ENCODE measurements at places on chromosomes 2 and 18.

- no peak for DNase-seq
Observed at GRCh38 chr18:45678850-45679249, 45.1 kb upstream of the SLC14A1 start.

GRCh38 chr2:157743051-157743450 is 114.4 kb upstream of the ACVR1C start:
- no peak for DNase-seq

DNA sequence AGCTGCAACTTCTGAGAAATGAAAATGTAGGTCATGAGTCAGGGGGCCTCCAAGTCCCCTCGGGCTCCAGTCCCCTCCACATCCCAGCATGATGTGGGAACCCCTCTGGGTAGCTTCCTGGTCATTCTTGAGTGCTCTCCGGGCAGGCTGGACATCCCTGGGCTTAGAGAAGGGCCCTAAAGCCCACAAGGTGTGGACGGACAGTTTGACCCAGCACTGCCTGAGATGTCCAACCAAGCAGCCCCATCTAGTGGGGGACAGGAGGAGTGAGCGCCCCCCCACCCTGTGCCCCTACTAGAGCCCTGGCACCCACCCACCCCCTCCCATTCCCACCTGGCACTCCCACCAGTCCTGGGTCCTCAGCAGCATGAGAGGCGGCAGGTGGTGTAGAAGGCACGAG is 46.0 kb downstream of the CYP27C1 start:
- no peak for DNase-seq

DNA sequence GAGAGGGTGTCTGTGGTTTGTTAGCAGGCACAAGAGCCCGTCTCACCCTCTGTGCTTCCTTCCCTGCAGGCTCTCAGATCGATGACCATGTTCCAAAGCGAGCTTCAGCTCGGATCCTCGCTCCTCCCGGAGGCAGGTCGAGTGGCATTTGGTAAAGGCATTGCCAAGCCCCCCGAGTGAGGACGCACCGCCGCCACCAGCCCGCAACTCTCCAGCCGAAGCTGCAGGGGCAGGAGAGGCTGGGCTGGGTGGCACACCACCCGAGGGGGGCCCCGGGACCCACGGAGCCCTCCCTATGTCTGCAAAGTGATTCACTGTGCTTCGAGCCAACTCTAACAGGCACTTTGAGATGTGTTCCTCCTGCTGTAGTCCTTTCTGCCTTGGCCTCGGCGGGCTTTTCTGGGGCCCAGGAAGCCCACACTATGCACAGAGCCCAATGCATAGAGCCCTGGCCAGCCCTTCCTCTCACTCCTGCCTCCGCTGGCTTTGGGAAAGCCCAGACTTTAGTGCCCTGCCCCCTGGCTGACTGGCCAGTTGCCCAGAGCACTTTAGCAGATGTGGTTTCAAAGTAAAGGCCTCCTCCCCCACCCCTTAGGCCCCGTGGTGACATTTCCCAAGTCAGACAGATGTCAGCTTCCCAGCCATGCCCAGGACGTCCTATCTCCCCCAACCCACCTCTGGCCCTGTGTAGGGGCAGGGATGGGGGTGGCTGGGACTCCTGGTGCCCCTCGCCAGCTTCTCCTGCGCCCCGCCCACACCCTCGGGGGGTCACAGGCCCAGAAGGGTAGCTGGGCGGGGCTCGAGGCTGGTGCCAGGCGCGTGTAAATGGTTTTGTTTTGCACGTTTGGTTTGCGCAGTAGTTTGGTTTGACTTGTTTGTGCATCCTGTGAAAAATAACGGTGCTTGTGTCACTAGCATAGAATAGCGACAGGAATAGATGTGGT is 23.3 kb upstream of the MAPRE3 start:
- no peak for DNase-seq

GRCh38 chr2:165635532-165635931 is 158.5 kb downstream of the GALNT3 start:
- no peak for DNase-seq

DNA sequence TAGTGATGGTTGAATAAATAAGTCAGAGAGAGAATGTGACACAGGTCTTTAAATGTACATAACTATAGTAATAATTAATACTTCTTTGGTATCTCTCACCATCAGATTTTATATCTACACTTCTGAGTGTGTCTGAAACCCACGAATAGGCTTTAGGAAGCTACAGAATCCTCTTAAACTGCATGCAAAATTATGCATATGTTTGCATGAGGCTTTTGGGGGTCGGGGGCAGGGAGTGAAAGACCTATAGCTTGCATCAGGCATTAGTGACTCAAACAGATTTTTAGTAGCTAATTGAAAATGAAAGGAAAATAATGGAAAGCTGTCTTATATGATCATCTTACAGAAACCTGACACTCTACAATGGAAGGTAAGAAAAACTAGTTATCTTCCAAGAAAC is 14.9 kb downstream of the LRPPRC start:
- DNase-seq, result no peak

- no peak for DNase-seq
Observed at GRCh38 chr18:55483266-55483871, 104.6 kb downstream of the TCF4 start.
